ENCODE measurements at places on chromosomes 5 and 9.

DNA sequence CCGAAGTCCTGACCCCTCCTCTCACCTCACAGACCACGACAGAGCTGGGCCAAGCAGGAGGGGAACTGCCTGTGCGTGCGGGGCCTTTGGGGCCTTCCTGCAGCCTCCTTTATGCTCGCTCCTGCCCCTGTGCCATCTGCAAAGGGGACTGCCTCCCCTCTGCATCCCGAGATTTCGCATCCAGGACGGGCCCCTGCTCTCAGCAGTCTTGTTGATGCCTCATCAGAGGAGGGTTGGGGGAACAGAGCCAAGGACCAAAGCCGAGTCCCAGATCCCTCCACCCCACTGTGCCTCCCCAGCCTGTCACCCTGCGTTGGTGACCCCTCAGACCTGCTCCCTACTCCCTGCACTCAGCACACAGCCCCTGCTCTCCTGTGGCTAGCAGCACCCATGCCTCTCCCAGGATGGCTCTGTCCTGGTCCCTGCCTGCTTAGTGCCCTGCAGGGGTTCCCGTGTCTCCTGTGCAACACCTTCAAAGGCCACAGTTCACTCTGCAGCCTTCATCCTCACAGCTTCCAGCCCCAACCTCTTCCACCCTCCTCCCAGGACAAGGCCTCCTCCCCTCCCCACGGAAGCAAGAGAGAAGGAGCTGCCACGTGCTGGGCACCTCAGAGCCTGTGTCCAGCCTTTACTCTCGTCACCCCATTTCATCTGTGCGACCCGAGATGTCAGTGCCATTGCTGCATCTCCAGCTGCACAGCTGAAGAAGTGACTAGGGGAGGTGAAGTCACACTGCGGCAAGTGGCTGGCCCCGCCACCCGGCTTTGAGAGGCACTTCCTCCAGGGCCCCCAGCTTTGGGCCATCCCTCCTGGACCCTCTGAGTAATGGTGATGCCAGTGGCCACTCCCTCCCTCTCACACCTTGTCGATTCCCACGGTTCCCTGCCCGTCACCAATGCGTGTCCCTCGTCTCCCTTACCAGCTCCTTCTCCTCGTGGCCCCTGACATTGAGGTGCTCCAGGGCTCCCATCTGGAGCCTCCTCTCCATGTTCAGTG is 62.6 kb upstream of the LRRTM2 start:
- DNase-seq, result no peak

DNA sequence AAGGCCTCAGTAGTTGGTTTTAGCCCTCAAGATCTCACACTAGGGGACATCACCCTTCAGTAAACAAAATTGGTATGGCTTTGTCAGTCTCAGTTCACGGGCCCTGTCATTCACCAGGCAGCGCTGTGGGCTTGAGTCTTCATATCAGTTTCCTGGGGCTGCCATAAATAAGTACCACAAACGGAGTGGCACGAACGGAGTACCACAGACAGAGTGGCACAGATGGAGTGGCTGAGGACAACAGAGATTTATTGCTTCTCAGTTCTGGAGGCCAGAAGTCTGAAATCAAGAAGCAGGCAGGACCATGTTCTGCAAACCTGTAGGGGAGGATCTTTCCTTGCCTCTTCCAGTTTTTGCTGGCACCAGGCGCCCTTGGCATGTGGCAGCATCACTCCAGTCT is 37.5 kb downstream of the DYNC2I2 start:
- no peak for DNase-seq

GRCh38 chr5:125463466-125464092 is 717.1 kb upstream of the ZNF608 start:
- no peak for DNase-seq

DNA sequence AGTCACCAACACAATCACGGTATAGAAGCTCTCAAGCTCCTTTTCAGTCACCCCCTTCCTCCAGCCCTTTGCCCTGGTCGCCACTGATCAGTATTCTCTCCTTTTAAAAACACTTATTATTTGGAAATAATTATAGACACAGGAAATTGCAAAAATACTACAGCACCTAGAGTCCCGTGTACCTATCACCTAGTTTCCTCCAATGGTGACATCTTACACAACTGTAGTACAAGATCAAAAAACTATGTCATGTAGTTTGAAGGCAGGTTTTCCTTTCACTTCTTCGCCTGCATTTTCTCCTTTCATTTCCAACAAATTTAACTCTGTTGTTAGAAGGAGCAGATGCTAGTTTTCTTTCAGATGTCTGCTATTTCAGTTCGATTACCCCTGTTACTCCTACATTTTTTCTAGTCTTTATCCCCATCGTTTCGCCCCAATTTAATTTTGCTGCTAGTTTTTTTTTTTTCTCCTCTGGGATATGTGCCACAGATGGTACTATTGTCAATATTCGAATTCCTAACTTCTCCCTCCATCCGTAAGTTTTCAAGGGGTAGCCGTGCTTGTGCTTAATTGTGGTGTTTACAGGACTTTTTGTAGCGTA is 612 bp upstream of the ATG10 start:
- no peak for DNase-seq

DNA sequence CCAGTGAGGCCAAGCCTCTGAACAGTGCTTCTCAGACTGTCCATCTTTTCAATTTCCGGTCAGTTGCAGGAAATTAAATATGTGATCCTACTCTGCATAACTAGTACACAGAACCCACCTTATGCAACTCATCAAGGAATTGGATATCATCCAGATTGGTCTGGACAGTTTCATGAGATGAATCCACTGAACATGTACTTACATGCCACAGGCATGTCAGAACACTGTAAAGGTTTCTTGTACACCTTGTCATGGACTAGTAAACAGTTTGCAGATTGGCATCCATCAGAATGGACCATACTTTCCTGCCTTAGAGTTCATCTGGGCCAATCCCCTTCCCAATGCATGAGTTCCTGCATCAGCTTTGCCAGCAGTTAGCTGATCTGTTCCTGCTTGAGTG is 30.4 kb downstream of the GARNL3 start:
- DNase-seq, result no peak

GRCh38 chr9:4017749-4018491 is 281.9 kb downstream of the GLIS3 start:
- no peak for DNase-seq

- DNase-seq, result no peak
Measured at GRCh38 chr9:128420060-128420650, 502 bp upstream of the CERCAM start.

GRCh38 chr5:313265-313664 is 8.2 kb upstream of the AHRR start:
- no peak for DNase-seq

- DNase-seq, result no peak
Measured at GRCh38 chr9:125074976-125075375, 68.4 kb downstream of the SCAI start.

GRCh38 chr5:24606971-24607370 is 37.8 kb downstream of the CDH10 start:
- no peak for DNase-seq

DNA sequence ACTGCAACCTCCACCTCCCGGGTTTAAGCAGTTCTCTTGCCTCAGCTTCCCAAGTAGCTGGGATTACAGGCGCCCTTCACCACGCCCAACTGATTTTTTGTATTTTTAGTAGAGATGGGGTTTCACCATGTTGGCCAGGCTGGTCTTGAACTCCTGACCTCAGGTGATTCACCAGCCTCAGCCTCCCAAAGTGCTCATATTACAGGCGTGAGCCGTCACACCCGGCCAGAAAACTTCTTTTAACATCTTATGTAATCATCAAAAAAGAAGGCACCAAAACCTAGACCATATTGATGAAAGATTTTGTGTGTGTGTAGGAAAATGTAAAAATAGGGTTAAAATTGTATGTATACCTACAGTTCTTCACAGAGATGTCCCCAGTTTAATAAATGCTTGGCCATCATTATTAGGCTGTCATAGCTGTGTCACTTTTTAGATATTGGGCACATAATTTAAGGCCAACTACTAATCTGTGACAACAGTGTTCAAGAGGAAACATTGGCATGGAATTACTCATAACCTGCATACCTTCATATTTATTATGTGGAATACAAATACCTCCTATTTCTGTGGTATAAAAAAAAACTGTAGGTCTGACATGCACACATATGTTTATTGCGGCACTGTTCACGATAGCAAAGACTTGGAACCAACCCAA is 44.4 kb downstream of the RAD50 start:
- DNase-seq, result no peak

DNA sequence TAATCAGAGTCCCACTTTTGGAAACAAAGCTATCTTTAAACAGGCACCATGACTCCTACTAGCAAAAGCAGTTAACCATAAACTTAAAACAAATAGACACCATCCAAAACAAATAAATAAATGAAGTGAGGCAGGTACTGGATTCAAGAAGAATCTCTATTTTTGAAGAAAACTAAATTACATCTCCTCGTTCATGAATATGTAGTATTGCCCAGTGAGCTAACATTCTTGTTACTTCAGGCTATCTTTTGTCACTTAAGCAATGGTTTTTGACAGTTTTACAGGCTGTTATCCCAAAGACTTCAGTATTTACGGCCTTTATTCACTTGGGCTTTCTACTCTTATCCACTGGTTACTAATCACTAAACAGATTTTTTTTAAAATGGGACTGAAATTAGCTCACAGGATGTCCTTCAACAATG is 242.5 kb downstream of the MLLT3 start:
- DNase-seq, result no peak

- no peak for DNase-seq
Measured at GRCh38 chr5:163381832-163382231, 55.6 kb upstream of the CCNG1 start.

DNA sequence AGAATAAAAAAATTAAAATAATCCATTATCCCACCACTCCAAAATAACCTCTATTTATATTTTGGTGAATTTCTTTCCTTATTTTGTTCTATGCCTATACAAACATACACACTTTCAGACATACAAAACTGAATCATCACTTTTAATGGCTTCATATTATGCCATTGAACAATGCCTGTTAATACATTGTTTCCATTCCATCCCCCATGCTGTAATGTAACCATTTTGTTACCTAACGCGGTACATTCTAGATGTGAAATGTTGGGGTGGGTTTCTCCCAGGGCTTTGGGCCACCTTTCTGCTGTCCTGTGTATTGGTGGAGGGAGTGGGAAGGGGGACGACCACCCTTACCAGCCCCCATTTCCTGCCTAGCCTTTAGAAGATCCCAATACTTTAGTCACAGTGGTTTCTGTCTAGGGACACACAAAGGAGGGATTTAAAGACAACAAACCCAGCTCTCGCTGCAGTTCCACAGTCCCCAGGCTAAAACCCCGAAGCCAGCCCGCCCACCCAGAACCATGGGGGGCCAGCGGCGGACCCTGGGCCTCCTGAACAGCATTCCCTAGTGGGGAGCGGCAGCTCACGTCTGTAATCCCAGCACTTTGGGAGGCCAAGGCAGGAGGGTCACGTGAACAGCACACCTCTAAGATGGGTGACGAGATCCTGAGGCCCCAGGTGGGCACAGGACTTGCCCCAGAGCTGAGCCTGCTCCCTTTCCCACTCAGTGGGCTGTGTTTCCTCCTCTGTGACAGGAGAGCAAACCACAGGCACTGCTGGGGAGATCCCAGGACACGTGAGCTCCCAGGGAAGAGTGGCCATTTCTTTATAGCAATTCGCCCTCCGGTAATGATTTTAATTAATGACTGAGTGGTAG is 56.9 kb upstream of the STXBP1 start:
- DNase-seq, result no peak

DNA sequence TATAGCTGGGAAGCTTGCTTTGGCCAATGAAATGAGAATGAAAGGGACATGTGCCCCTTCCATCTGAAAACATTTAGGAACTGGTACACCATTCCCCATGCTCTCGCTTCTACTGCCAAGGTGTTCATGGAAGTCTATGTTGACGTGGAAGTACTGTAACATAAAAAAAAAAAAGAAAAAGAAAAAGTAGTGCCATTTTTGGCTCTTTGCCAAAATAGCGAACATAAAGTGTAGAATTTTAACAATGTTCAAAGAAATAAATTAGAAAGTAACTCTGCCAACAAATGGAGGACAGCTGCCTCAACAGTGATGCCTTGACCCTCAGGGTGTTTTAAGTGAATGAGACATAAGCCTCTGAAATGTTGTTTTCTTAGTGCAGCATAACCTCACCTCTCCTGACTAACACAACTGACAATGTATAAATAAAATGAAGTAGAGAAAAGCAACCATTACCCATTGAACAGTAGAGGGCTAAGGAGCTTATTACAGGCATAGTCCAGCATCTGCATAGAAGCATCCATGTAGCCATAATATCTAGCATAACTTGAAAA is 536.6 kb downstream of the DTWD2 start:
- no peak for DNase-seq

DNA sequence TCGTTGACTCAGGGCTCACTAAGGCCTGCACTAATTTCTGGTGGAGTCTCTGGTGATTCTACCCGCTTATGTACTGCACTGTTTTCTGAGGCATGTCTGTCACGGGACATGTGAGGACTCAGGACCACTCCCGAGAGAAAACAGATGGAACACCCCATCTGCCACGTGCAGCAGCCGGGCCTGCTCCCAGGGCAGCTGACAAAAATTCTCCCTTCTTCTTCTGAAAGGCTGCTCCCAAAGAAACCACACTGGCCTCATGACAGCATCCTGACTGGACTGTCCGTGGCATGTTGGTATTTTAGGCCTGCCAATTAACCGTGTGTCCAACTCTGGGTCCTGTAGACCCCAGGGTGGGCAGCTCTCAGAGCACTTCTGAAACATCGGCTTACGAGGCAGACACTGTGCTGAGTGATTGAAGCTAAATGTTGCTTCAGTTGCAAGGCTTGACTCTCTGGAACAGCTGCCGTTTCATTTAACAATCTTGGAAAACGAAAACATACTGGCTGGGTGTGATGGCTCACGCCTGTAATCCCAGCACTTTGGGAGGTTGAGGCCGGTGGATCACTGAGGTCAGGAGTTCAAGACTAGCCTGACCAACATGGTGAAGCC is 39.0 kb downstream of the FAM240B start:
- no peak for DNase-seq

GRCh38 chr9:127937388-127938297 is at the start of gene DPM2:
TSS of gene DPM2 (minus strand) at chr9:127937854. CDS start at chr9:127937820, 34 bp downstream.
- DNase-seq, result peak; percentile 66

GRCh38 chr5:40914835-40915234 is 5.5 kb downstream of the C7 start:
- peak; percentile 36 for DNase-seq

Measured in stromal cell of bone marrow (primary cell).